ENCODE measurements at places on chromosomes 16 and 17.

GRCh38 chr16:16780588-16780987 is 401.6 kb downstream of the NPIPA7 start:
- DNase-seq, result no peak

GRCh38 chr16:65120831-65121721 is 787 bp downstream of the CDH11 start:
- DNase-seq, result no peak

GRCh38 chr17:67258821-67259468 is 13.9 kb upstream of the HELZ start:
- DNase-seq, result no peak

DNA sequence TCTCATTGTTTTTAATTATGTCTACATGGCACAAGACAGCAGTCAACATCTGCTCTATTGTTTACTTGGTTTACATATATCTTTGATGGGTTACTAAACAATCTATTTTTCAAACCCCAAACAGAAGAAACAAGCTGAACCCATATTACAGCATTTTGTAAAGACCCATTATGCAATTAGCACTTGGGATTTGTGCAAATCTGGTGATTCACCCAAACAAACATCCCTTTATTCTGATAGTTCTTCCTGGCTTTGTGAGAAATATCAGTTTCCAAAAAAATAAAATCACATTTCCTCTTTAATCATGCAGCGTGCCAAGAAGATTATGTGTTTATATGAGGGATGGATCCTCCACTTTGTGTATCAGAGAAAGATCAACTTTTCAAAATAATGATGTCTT is 16.8 kb upstream of the RBFOX1 start:
- no peak for DNase-seq

GRCh38 chr17:10316801-10317542 is 55.8 kb downstream of the MYH13 start:
- DNase-seq, result no peak

DNA sequence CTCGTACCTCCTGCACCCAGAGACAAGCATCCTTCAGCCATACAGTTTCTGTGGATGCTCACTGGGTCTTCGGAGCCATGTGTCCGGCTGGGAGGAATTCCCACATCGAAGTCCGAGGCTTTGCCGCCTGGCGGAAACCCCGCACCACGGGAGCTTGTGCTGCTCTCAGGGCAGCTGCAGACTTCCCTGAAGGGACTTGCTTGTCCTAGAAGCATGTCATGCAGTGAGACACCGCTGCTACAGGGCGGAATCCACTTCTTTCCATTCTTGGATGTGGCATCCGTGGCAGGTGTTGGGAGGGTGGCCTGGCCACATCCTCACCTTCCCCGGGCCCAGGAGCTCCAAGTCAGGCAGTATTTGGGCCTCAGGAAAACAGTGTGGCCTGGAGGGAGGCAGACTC is 122.5 kb downstream of the CMIP start:
- DNase-seq, result no peak

- DNase-seq, result no peak
These were observed 8.2 kb downstream of the RHBDF1 start for GRCh38 chr16:63998-64913.

- DNase-seq, result no peak
These were observed 89.8 kb downstream of the C16orf95 start for GRCh38 chr16:87227296-87227951.

GRCh38 chr17:82385559-82386254 is 14.1 kb downstream of the UTS2R start:
- DNase-seq, result no peak

DNA sequence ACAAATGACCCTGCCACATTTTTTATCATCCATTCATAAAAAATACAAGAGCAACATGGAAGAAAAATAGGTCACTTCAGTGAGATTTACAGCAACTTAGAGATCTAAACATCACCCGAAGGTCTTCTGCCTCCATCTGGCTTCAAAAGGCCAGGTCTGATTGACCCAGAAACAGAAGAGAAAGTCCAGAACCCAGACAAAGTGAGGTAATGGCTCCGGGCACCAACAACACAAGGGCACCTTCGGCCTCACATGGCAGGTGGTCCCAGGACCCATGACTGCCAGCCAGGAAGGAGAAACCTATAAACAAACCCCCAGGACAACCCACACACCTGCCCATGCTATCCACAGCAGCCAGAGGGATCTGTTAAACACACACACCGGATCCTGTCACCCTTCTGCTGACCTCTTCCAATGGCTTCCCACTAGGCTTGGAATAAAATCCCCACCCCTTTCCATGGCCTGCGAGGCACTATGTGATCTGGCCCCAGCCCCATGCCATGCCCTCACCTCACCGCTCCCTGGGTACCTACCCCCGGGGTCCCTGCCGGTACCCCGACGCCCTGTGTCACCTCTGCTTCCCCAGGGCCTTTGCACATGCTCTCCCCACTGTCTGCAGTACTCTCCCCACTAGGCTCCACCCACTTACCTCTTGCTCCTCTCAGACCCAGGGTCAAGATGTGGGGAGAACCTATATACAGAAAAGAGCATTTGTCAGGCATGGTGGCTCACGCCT is 149.1 kb downstream of the ZNF423 start:
- no peak for DNase-seq

- DNase-seq, result no peak
These were observed 42.9 kb downstream of the LDHD start for GRCh38 chr16:75073545-75074303.

GRCh38 chr16:26988186-26988585 is 78.5 kb upstream of the C16orf82 start:
- no peak for DNase-seq

- no peak for DNase-seq
These were observed 165.5 kb upstream of the FAM20A start for GRCh38 chr17:68766640-68767039.

GRCh38 chr17:19551165-19551564 is 17.5 kb downstream of the SLC47A1 start:
- DNase-seq, result no peak

GRCh38 chr16:11621920-11622651 is 35.4 kb upstream of the LITAF start:
- no peak for DNase-seq

GRCh38 chr17:36515837-36516236 is 18.8 kb downstream of the MYO19 start:
- no peak for DNase-seq

- no peak for DNase-seq
These were observed 14.8 kb downstream of the TRAF4 start for GRCh38 chr17:28758411-28759121.

DNA sequence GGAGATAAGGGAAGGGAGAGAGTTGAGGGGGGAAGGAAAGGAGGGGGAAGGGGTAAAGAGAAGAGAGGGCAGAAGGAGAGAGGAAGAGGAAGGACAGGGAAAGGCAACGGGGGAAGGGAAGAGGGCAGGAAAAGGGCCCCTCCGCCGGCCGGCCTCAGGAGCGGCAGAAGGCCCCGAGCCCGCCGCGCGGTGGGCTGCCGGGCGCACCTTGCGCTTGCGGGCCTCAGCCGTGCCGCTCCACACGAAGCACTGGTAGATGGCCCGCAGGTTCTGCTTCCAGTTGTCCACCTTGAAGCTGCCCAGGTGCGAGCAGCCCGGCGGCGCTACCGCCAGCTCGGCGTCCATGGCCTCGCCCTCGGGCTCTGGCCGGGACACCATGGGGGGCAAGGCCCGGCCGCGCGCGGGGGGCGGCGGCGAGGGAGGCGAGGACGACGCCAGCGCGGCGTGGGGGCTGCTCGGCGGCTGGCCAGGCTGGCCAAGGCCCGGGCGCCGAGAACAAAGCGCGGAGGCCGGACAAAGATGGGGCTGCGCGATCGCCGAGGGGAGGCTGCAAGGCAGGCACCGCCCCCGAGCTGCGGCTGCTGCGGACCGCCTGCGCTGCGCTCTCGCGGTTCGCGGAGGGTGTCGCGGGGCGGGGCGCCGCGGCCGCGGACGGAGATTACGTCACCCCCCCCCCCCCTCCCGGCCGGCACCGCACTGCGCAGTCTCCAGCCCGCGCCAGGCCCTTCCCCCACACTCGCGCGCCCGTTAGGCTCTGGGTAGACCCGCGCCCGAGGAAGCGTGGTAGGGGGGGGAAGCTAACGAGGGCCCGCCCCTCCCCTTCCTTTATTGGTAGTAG is at the start of gene USP22:
Gene USP22 (minus strand): TSS at position 554 of the 838 bp plus-strand sequence. CDS start 176 bp downstream, at position 378.
- no peak for DNase-seq

- DNase-seq, result no peak
These were observed 372.7 kb downstream of the SLC39A11 start for GRCh38 chr17:72719578-72720493.

DNA sequence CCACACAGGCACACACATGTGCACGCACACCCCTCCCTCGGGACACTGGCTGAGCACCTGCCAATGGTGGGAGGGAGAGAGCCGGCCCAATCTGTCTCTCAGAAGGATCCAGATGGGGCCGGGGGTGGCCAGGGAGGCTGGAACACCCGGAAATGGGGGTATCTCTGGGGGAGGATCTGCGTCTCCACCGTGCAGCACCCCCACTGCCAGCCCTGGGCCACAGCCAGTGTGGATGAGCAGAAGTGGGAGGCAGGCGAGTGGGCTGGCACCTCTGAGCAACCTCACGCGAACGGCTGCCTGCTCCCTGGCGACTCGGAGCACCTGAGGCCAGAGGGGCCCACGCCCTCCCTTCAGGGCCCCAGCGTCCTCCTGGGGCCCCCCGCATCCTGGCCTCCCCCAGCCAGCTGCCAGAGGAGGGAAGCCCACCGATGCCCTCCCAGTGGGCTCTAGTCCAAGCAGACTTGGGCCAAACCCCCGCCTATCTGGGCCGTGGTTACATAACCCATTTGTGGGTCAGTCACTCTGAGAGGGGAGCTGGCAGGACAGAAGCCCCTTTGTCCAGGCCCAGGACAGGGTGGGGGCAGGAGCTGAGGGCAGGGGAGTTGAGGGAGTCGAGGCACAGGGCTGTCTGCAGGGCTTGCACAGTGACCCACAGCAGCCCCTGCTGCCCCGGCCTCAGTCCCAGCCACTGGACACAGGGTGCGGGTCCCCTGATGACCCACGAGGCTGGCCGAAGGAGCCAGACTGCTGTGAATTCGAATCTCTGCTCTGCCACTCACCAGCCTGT is 5.6 kb downstream of the CASKIN1 start:
- DNase-seq, result no peak
